ENCODE measurements at places on chromosomes 1 and 21.

- DNase-seq = no peak
Observed at GRCh38 chr1:45493116-45493697, 2.2 kb upstream of the TESK2 start.

GRCh38 chr1:12487520-12487919 lies 130.5 kb downstream of the DHRS3 start:
- DNase-seq = no peak

GRCh38 chr1:229180161-229180560 lies 90.8 kb upstream of the RAB4A start:
- DNase-seq = no peak

GRCh38 chr1:6515771-6516170 lies 24.3 kb upstream of the PLEKHG5 start:
- DNase-seq = no peak

GRCh38 chr1:109659997-109660690 lies 4.2 kb downstream of the GSTM4 start:
- no peak for DNase-seq

- no peak for DNase-seq
Observed at GRCh38 chr1:169085911-169086310, 20.6 kb upstream of the ATP1B1 start.

- DNase-seq = no peak
Observed at GRCh38 chr1:178566187-178566586, 53.3 kb downstream of the TEX35 start.

- DNase-seq = no peak
Observed at GRCh38 chr1:219659005-219659600, 46.2 kb upstream of the ZC3H11B start.

GRCh38 chr1:67250051-67250653 lies 57.5 kb upstream of the IL12RB2 start:
- no peak for DNase-seq

DNA sequence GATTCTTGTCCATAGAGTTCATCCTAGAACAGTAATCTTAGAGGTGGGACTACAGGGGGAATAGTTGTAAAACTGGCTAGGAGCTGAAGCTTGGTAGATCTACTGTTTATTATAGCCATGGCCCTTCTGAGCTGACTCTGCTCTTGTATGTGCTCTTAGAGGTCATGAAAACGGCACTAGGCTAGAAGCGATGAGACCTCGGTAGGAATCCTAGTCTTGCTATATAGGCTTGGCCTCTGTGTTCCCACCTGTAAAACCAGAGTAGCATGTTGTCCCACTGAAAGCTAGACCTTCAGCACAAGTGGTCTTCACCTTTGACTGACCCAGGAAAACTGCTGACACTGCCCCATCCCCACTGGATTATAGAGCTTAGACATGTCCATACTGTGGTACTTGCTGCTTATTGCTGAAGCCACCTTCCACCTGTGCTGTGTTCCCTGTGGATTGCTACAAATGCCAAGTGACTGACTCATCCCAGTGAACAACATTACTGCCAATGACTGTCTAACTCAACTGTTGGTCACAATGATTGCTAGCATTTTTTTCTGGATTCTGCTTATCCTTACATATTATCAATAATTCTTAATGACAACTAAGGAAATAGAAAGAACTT lies 23.0 kb upstream of the PIGC start:
- DNase-seq = no peak

- no peak for DNase-seq
Observed at GRCh38 chr1:62625415-62625814, 28.1 kb downstream of the ANGPTL3 start.

GRCh38 chr1:198523182-198523950 lies 17.1 kb downstream of the ATP6V1G3 start:
- no peak for DNase-seq

GRCh38 chr1:225021037-225021436 lies 91.6 kb downstream of the DNAH14 start:
- DNase-seq = no peak

DNA sequence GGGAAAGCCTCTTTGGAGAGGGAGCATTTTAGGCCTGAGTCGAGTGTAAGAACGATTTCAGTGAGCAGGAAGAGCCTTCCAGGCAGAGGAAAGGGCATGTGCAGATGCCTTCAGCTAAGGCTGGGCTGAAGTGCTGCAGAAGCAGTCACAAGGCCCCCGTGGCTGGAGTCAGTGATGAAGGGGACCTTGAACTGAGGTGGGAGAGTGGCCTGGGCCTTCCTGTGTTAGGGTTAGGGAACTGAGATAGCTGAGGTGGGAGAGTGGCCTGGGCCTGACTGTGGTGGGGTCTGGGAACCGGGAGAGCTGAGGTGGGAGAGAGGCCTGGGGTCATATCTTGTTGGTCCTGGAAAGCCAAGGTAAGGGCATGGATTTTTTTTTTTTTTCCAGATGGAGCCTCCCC lies 50.9 kb upstream of the ETV3 start:
- DNase-seq = no peak

- DNase-seq = no peak
Observed at GRCh38 chr1:154206196-154206595, at the start of gene CFAP141. TSS of gene CFAP141 (minus strand) at chr1:154206333. CDS start at chr1:154206307, 26 bp downstream.

DNA sequence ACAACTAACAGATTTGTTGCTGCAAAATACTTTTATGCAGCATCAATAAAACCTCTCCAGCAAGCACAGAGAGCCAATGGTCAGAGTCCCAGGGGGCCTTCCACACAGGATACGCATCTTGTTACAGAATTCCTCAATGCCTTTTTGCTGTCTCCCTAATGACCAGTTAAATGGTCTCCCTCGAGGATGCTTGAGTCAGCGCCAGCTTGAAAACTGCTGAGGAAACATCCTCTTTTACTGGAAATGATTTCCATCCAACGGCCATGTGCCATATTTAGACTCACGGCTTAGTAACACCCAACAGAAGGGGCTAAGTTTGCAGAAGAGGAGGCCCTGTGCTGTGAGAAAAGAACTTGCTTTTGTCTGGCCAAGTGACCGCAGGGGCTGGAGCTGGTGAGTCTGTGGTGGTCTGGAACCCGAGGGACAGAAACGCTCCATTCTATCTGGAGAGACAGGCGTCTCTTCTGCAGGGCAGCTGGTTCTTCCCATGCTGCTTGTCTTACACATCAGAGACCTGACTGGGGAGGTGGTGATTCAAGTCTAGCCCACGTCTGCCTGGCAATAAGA lies 496.4 kb downstream of the SETD4 start:
- peak; percentile 36 for DNase-seq

DNA sequence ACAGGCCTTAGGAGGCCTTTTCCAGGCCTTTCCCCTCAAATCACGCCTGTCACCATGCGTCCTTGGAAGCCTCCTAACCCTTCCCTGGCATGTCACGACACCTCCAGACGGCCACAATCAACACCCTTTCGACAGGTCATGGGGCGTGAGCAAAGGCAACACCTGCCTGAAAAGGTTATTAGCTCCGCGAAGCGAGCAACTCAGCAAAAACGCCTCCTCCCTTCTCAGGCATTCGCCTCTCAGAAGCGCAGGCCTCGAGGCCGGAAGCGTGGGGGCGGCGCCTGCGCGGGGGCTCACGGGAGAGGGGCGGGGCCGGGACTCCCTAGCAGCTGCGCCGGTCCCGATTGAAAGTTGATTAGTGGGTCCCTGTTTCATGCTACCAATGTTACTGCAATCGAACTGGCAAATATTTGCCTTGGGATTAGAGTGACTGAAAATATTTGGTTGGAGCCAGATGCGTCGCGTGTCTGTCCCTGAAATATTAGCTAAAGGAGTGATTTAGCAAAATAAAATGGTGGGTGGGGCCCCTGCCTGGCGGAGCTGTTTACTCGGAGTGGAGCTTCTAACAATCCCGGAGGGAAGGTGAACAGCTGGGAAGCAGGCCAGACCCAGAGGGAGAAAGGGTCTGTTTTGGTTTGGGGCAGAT lies 44.9 kb downstream of the GFI1 start:
- DNase-seq = no peak

DNA sequence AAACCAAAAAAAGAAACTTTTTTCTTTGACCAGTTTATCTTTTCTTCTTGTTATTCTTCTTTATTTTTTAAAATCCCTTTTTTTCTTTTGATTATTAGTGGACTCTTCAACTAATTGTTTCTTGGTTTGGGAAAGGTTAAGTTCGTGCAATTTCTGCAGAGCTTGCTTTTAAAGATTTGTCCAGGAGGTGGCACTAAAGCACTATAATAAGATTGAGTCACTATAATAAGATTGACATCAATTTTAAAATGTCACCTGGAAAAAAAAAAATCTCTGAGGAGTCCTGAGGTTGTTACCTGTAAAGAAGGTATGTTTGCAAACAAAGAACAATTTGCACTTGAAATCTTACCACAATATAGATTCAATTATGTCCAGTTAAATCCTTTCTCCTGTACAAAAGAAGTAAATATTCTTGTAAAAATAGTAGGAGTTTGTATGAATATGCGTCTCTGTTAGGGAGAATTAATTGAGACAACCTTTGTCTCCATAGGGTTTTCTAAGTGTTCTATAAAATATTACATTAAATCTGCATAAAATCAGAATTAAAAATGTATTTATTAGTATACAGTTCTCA lies 166.7 kb downstream of the ADGRL4 start:
- DNase-seq = no peak

GRCh38 chr1:175209493-175209921 lies 16.9 kb upstream of the KIAA0040 start:
- DNase-seq = no peak

- DNase-seq = no peak
Observed at GRCh38 chr1:17104782-17105181, 14.5 kb downstream of the PADI2 start.

GRCh38 chr1:145997016-145997717 lies 788 bp upstream of the TXNIP start:
- no peak for DNase-seq

DNA sequence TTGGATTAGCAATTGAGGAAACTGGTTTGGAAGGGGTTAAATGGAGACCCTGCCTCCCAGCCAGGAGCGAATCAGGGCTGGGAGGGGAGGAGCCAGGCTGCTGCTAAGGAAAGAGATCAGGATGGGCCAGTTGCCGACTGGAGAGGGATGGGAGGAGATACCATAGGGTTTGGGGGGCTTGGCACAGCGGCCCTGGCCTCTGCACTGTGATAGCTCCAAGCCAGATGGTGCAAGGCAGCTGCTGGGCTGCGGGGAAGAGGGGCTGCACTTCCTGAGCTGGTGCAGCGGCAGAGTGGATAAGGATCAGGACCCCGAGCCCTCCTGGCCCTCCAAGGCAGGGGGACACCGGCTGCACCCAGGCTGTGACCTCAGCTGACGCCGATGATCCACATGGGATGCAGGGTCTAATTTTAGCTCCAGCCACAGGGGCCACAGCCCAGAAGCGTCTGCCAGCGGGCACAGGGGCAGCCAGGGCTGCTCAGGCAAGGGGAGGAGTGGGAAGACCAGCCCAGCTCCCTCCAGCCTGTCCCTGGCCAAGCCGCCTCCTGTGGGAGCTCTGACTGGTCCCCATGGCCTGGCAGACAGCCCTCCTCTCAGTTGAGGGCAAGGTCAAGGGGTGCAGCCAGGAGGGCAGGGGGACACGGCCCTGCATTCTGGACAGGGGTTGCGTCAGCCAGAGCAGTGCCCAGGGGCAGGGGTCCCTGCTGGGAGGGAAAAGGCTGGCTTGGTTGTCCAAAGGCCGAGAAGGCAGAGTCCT lies at the start of gene EXTL1:
Gene EXTL1, plus strand, starts transcription at position 129 of the 757 bp plus-strand sequence. CDS start 872 bp downstream, outside the sequence.
- DNase-seq = no peak

- no peak for DNase-seq
Observed at GRCh38 chr1:2492091-2492490, 16.0 kb downstream of the PLCH2 start.

GRCh38 chr1:149917571-149918144 lies at the start of gene SV2A:
TSS of gene SV2A (minus strand) at chr1:149917844. CDS start at chr1:149913840, 4,004 bp downstream.
- DNase-seq = peak; percentile 12

DNA sequence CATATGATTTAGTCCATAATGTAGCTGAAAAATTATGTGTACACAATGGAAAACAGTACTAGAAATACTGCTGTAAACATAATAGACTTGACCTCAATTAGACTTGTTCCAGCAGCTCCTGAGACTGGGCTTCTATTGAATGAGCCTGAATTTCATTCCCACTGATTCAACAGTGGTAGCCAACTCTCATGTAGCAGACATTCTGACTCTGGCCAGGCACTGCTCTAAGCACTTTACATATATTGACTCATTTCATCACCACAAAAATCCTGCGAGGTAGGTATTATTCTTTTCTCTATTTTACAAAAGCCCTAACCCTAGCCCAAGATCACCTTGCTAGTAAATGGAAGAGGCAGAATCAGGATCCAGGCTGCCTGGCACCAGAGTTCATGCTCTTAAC lies 12.8 kb upstream of the CTSS start:
- DNase-seq = no peak

DNA sequence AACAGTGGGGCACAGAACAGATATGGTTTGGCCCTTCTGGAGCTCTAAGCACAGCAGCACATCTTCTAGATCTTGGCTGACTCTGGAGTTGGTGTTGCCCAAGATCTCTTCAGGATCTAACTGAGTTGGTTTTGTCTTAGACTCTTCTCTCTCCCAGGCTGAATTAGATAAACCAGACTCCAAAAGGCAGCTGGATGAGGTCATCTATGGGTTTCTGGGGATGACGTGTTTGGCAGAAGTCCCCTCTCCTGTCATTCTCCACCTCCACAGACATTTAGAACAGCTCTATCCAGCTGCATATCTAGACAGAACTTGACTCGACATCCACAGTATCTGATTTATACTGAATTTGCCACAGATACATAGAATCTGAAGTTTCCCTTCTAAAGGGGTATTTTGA lies 75.3 kb downstream of the ST6GALNAC5 start:
- DNase-seq = no peak

- no peak for DNase-seq
Observed at GRCh38 chr21:15631342-15631741, 98.4 kb upstream of the USP25 start.

- DNase-seq = no peak
Observed at GRCh38 chr21:33908760-33909159, 6.8 kb downstream of the ATP5PO start.

- no peak for DNase-seq
Observed at GRCh38 chr1:36148821-36149236, 457 bp downstream of the TRAPPC3 start.

DNA sequence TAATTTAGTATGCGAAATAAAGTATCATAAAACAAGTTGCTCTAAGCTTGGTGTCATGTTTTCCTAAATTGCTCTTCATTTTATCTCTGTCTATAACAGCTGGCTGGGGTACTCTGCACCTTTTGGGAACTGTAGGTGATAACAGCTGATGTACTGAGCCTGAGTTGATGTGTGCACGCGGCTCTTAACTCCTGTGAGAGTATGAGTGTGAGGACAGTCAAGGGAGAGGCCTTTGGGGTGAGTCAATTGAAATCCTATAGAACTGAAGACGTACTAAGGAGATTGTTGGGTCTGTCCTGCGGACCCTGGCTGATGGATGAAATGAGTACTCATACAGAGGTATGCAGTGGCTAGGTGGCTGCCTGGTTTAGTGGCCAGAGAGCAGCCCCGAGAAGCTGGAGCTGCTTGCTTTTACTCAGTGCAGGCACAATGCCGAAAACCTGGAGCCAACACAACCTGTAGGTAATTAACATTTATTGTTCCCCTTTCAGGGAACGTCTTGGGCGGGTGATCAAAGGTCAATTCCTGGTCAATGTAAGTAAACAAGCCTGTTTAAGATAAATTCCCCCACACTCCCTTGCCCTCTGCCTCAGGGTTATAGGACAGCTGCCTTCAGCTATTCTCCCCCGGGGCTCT lies 188.5 kb downstream of the PRDM2 start:
- DNase-seq = no peak

All from NCI-H1436 treated with DMSO at 0.1 percent for 48 hours (cell line).